ENCODE measurements at places on chromosomes 1 and 21. TPM values are rescaled to one million over a fixed set of nuclear protein-coding genes. Genes with fewer than 3 reads are reported as not detected.
A peak's percentile ranks its signal among the peaks of the same experiment; 100 is the strongest.

KRTAP11-1 gene
- not detected for total RNA-seq

FAM163A gene
- total RNA-seq: not detected

PLA2G2C gene
- total RNA-seq: not detected

DNA sequence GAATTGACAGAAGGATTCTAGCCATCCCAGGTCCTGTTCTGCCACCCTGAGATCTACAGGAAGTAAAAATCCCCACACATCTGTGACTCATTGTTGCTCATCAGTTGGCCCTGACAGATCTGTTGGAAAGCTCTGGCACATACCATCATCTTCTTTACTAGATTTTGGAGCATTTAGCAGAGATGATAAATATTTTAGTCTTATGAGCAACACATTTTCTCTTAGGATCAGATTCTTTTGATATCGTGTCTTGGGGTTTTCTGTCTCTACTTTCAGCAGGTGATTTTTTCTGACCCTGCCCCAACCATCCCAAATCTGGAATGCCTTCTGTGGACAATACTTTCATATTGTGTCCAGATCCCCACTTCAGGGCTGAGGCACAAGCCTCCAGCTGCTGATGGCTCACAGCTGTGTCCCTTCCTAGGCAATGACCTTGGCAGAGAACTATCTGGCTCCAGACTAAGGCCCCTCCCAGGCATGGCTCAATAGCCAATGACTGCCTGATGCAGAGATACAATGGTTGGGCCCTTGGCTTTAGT lies 102.8 kb downstream of the GDAP2 start:
- H3K4me1 ChIP-seq: peaks cover 32% of the 10 kb centered on the region
- peak overlapping the region; percentile 74 for H3K27ac ChIP-seq
- no peaks in the 10 kb centered on the region for H3K27me3 ChIP-seq
- H3K36me3 ChIP-seq: no peaks in the 10 kb centered on the region
- DNase-seq: no peak

PDZK1IP1 gene
- total RNA-seq: not detected

ENTREP3 gene
- total RNA-seq: 14.7 TPM

DNA sequence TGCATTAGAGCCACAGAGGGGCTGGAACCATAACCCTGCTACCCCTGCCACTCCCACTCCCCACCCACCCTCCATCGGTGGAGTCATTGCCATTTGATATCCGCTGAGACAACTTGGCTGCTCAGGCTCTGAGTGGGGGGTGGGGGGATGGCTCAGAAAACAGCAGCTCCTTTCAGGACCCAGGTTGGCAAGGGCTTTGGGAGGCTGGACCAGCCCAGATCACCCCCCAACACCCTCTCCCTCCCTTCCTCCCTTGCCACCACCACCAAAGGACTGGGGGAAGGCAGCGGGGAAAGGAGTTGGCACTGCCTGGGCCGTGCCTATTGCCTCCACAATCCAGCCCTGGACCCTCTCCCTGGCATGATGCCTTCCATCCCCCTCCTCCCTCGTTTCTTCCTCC lies 1.7 kb downstream of the KCNJ10 start:
- no peak for DNase-seq
- no peaks in the 10 kb centered on the region for H3K27me3 ChIP-seq
- peaks cover 5% of the 10 kb centered on the region for H3K4me1 ChIP-seq
- no peaks in the 10 kb centered on the region for H3K36me3 ChIP-seq

DNA sequence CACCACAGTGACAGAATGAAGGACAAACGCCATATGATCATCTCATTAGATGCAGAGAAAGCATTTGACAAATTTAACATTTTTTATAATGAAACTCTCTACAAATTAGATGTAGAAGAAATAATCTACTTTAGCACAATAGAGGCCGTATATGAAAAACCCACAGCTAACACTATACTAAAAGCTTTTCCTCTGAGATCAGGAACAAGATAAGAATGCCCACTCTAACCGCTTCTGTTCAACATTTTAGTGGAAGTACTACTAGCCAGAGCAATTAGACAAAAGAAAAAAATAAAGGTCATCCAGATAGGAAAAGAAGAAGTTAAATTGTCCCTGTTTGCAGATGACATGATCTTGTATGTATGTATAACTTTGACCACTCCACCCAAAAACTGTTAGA lies 109.7 kb downstream of the SLC35F3 start:
- no peaks in the 10 kb centered on the region for H3K4me1 ChIP-seq
- no peaks in the 10 kb centered on the region for H3K27me3 ChIP-seq
- DNase-seq: no peak
- no peak overlapping the region for H3K4me3 ChIP-seq
- H3K27ac ChIP-seq: no peak overlapping the region

- H3K27ac ChIP-seq: peak overlapping the region; percentile 15
- no peaks in the 10 kb centered on the region for H3K27me3 ChIP-seq
- peaks cover 2% of the 10 kb centered on the region for H3K36me3 ChIP-seq
- no peak for DNase-seq
- H3K4me1 ChIP-seq: peaks cover 6% of the 10 kb centered on the region
Observed at GRCh38 chr1:198267921-198268320, 111.1 kb downstream of the NEK7 start.

GRCh38 chr1:55444667-55445066 lies 229.5 kb upstream of the USP24 start:
- H3K36me3 ChIP-seq: no peaks in the 10 kb centered on the region
- H3K27me3 ChIP-seq: no peaks in the 10 kb centered on the region
- H3K4me3 ChIP-seq: no peak overlapping the region
- no peak for DNase-seq

Data from thoracic aorta (tissue), 2 donors.